ENCODE measurements at places on chromosomes 12 and 14.

DNA sequence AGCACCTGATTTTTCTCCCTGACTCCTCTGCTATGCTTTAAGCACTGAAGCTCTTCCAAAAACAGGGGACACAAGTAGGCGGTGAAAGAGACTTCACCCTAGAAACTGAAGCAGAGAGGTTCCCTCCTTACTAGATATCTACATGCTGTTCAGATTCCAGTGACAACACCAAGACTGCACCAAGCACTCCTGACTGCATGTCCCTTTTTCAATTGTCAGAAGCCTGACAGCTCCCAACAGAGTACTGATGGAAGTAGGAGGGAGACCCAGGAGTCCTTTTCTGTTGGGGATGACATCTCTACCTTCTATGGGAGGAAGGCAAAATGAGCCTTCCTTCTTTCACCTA is 10.4 kb downstream of the DCTN2 start:
- DNase-seq = no peak

DNA sequence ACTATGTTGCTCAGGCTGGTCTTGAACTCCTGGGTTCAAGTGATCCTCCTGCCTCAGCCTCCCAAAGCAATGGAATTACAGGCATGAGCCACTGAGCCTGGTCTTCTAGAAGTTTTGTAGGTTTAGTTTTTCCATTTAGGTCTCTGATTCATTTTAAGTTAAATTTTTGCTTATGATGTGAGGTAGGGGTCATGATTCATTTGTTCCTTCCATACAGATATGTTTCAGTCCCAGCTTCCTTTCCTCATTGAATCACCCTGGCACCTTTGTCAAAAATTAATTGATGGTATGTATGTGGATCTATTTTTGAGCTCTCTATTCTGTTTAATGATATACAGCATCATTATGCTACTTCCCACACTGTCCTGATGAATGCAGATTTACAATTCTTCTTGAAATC is 25.6 kb upstream of the CABP1 start:
- no peak for DNase-seq

DNA sequence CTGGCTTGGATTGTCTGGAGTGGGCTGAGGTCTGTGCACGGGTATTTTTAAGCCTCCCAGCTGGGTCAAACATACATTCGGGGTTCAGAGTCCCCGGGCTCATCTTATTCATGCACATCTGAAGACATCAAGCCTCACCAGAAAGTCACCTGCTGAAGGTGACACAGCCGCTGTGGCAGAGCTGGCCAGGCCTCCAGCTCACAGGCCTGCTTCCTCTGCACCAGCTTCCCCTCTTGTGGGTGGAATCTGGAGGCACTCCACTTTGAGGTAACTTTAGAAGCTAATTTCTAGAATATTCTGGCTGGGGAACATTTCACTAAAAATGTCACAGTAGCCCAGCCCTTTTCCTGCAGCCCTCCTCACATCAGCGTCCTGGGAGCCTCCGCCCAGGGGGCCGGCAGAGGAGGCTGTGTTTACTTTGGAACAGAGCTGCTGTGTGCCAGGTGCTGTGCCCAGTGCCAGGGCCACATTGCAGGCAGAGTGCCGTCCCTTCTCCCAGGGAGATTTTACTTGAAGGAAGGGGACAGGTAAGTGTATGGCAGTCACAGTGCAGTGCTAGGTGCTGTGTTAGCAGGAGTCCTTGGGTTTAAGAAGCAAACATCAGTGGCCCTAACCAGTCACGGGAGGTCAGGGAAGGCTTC is 62.2 kb downstream of the TSPAN11 start:
- DNase-seq = no peak

DNA sequence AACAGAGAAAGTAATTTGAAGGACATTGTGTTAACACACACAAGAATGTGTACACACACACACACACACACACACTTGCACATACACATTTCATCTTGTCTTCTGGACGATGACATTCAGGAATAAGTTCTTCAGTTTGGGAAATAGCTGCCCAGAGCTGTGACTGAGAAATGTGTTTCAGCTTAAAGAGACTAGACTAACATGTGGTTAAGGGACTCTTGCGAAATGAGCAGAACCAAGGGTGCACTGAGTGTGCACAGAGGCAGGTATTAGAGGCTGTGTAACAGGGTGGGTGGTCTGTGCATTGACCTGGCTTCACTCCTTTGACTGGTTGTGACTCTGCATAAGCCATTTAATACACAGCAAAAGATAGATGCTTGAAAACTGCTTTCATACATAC is 29.4 kb upstream of the KCNA5 start:
- DNase-seq = no peak

GRCh38 chr12:51519755-51520154 is 71.3 kb upstream of the SCN8A start:
- DNase-seq = no peak

- DNase-seq = no peak
These were observed at the start of gene CEBPE for GRCh38 chr14:23118506-23119362. Gene CEBPE (minus strand): TSS chr14:23119255. CDS start chr14:23119091, 164 bp downstream.

- peak; percentile 51 for DNase-seq
These were observed 27.4 kb downstream of the CFAP54 start for GRCh38 chr12:96516472-96517430.

GRCh38 chr14:58746261-58746660 is 108.5 kb downstream of the DACT1 start:
- no peak for DNase-seq

GRCh38 chr12:56996793-56997545 is 9.4 kb downstream of the ZBTB39 start:
- no peak for DNase-seq

DNA sequence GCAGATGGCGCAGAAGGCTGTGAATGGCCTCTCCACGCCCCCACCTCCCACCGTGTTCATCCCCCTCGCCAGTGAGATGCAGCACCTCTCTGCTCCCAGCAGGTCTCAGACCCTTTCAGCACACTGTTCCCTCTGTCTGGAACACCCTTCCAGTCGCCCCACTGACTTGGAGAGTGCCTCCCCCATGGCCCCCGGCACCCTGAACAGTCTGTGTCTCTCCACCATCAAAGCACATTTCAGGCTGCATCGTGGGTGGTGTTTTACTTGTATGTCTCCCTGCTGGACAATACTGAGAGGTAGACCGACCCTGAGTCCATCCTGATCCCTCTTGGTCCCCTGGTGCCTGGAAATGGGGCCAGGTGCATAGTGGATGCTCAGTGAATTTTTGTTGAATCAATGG is 34.9 kb downstream of the CACNA2D4 start:
- DNase-seq = no peak

DNA sequence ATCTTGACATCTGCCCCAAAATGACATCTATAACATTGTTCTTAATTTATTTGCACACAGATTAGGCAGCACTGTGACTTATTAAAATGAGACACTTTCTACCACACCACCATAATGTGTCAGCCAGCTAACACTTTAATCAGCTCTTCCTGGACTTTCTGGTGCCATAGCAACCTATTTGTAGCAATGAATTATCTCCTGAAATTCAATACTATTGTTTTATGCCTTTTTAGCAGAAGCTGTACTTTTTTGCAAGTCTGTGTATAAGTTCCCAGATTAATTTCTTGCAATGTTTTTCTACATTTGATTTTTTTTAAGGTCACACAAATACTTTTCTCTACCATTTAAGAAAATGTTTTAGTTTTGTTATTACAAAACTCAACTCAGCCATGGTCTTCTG is 72.8 kb upstream of the SAV1 start:
- DNase-seq = no peak

- no peak for DNase-seq
These were observed 35.2 kb downstream of the ZFP36L1 start for GRCh38 chr14:68757618-68758081.

GRCh38 chr14:24706351-24706750 is 72.4 kb upstream of the GZMB start:
- no peak for DNase-seq

DNA sequence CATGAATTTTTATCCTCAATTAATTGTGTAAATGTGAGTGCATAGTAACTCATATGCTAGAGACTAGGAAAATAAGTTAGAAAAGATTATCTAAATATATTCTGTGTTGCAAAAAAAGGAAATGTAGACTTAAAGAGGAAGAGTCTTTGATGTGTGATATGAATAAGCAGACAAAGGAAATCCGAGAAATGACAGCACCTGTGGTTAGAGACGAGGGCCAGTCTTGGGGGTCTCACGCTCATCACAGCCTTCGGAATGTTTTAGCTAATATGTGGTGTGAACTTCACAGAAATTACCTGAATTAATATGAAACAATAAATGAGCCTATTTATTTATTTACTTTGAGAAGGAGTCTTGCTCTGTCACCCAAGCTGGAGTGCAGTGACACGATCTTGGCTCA is 11.6 kb downstream of the ATP6V0A2 start:
- peak; percentile 29 for DNase-seq

DNA sequence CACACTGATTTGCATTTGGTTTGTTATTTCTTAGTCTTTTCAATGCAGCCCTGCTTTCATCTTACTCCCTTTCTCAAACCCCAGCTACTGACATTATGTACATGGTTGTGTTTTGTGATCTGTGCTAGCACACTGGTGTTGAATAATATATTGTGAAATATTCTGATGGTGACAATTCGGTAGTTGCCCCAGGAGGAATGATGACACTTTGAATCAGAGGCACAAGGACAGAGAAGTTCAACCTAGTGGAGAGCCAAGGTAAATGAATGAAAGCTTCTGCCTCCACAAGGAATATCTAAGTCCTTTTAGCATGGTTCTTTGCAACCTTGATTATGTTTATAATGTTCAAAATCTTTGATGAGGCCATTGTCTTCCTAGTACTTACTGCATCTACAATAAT is 159.9 kb downstream of the PDE3A start:
- no peak for DNase-seq

DNA sequence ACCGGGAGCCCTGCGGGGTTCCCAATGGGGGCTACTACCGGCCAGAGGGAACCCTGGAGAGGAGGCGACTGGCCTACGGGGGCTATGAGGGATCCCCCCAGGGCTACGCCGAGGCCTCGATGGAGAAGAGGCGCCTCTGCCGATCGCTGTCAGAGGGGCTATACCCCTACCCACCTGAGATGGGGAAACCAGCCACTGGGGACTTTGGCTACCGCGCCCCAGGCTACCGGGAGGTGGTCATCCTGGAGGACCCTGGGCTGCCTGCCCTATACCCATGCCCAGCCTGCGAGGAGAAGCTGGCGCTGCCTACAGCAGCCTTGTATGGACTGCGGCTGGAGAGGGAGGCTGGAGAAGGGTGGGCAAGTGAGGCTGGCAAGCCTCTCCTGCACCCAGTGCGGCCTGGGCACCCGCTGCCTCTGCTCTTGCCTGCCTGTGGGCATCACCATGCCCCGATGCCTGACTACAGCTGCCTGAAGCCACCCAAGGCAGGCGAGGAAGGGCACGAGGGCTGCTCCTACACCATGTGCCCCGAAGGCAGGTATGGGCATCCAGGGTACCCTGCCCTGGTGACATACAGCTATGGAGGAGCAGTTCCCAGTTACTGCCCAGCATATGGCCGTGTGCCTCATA is 9.7 kb downstream of the TNS2 start:
- DNase-seq = no peak

DNA sequence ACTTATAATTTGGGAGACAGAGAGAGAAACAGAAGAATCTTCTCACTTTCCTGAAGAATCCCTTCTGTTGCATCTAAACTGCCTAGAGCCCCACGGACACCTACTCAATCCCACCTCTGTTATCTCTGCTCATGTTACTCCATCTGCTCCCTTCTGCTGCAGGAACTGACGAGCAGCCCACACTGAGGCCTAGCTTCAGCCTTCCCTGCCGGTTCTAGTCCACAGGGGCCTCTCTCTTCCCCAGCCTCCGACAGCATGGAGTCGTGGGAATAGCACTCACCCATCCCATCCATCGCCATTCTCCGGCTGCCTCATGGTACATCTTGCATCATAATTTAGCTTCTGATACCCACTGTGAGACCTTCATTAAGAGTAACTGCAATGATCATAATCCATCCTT is 4.0 kb downstream of the RAB15 start:
- no peak for DNase-seq

DNA sequence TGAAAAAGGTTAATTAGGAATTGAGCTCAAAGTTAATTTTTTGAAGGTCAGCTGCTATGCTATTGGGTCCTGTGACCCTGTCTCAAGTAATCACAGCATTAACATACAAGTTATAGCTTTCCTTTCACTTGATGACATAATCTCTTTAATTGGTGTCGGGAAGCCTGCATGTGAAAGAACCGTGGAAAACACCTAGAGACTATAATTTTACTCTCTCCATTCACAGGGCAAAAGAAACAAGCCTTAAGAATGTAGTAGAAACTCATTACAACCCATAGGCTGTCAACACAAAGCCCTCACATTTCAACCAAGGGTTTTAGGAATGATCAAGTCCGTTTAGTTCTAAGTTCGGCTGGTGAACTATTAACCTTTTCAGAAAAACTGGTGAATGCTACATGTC is 104.4 kb downstream of the PPM1A start:
- no peak for DNase-seq

DNA sequence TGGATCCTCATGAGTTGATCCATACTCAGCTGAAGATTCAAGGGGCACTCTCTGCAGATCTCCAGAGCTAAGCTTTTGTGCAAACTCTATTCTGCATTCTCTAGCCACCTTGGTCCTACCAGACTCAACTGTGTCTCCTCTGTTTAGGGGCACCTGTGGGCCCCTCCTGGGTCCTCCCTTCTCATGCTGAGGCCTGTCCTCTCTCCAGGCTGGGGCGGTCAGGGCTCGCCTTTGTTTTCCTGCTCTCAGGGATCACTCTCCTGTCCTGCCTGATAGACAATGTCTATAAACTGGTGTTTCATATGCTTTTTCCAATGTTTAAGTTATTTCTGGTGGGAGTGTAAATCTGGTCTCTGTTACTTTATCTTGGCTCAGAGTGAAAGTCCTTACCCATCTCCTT is 11.6 kb upstream of the KIF26A start:
- no peak for DNase-seq

DNA sequence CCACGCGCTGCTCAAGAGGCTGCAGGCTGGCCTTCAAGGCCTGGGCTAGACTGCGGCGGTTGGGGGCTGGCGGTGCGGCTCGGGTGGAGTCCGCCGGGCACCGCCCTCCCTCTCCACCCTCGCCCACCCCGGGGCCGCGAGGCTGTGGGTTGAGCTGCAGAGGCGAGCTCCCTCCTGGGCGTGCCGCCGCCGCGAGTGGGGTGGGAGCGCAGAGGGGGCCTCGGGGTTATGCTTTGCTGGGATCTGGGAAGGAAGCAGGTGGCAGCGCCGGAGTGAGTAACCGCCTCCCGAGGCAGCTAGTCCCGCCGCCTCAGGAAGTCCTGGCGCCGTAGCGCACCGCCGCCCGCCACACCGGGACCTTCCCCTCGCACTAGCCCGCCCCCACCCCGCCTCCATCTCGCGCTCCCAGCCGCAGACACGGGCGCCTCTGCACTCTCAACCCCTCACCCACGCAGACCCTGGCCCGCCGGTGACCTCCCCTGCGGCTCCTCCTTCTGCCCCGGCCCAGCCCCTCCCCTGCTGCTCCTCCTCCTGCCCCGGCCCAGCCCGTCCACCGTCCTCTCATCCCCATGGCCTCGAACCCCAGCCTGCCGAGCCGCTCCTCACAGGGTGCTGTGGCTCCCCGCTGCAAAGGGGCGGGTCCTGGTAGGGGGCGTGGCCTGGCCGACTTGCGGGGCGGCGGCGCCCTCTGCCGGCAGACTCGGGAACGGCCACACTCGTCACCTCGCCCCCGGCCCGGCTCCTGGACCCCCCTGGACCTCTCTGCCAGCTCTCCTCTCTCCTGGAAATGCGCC is 16.6 kb downstream of the TAMALIN start:
- peak; percentile 91 for DNase-seq
